Sigmoid colon (tissue), 7 donors: ENCODE measurements at places on chromosomes 11 and 22. TPM values are rescaled to one million over a fixed set of nuclear protein-coding genes. Genes with fewer than 3 reads are reported as not detected.

DNA sequence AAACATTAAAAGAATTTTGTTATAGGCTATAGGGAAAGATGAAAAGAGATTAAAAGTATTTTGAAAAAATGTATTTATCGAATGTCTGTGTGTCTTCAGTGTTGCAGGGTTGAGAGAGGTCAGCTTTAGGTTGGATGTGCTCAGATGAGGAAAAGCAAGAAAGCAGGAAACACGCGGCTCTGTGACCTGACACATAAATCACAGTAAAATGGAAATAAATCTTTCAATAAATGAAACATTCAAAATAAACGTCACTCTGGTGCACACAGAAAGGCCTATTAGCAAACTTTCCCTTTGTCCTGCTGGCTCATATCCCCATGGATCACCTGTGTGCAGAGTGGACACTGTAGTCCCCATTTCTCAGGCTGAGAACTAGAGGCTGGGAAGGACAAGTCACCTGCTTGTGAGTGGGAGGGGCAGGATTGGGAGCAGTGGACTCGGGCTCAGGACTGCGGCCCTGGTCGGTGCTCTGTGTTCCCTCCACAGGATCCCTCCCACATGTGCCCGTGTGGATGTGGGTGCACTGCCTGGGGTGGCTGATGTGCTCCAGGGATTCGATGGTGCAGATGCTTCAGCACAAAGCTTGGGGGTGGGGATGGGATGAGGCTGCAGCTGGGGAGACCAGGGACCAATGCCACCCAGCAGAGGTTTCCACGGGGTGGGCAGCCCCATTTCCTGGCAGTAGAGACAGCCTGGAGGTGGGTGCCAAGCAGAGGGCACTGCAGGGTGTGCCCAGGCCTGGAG is 96.0 kb upstream of the IGLL5 start:
- no peak overlapping the region for H3K4me3 ChIP-seq
- DNase-seq, result no peak
- no peaks in the 10 kb centered on the region for H3K36me3 ChIP-seq
- no peaks in the 10 kb centered on the region for H3K4me1 ChIP-seq
- no peak overlapping the region for H3K27ac ChIP-seq

The C11orf91 gene
- not detected for polyA plus RNA-seq

DNA sequence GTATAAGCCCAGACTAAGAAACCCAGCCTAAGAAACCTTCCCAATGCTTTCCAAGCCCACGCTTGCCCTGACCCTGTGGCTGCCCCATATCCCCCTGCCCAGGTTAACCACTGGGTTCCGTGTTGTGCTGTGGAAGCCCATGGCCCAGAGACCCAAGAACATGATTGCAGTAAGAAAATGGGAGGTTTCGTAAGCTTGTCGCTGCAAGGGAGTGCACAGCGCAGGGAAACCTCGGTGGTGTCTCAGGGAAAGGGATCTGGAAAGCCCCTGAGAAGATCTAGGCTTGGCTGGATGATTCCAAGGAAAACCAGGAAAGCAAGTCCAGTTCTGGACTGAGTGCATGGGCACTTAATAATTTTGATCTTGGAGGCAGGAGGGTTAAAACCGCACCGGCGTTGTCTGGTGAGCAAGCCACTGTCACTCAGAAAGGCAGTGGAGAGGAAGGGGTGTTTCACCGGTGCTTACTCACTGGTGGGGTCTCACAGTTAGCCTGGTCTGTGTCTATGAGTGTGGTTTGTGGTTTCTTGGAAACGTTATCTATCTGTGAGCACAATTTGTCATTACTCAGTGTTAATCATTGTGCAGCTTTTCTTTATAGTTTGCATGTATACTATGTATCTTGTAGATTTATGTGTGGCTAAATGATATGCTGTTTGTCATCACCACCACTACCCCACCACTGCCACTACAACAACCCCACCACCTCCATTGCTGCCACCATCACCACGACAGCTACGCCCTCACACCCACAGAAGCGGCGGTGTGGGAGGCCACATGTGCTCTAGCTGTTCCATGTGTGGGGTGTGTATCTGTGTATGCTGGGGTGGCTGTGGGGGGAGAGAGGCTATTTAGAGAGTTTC is 53.3 kb upstream of the PRDM11 start:
- no peaks in the 10 kb centered on the region for H3K36me3 ChIP-seq
- H3K4me1 ChIP-seq, result peaks cover 33% of the 10 kb centered on the region
- H3K27me3 ChIP-seq, result no peaks in the 10 kb centered on the region
- no peak overlapping the region for H3K4me3 ChIP-seq

DNA sequence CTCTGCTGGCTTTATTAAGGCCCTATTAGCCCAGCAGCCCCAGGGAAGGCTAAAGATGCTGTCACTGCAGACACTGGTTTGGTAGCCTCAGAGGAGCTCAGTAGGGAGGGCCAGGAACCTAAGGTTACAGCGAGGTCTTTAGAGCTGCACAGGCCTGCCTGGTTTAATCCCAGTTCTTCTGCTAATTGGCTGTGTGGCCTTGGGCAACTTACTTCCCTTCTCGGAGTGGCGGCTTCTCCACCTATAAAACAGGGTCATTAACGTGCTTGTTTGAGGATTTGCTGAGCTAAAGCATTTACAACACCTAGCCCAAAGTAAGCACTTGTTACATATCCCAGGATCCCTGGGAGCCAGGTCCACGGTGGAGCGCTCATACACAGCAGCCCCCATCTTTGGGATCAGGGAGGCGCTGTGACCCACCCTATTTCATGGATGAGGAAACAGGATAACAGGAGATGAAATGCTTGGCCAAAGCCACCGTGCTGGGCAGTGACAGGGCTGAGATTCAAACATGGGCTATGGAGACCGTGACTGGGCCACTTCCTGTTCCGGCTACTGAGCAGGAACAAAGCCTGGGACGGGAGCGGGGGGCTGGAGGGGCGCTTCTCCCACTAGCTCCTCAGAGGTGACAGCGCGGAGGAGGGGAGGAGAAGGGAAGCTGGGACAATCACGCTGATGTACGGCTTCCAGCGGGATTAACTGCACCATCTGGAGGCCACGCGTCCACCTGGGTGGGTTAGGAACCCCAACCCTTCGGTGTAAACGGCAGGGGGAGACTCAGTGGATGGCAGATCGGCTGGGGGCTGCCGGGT is 61.5 kb downstream of the IGLL1 start:
- DNase-seq, result no peak
- no peaks in the 10 kb centered on the region for H3K36me3 ChIP-seq
- no peaks in the 10 kb centered on the region for H3K27me3 ChIP-seq
- no peak overlapping the region for H3K27ac ChIP-seq
- no peak overlapping the region for H3K4me3 ChIP-seq

The KDELR3 gene
- polyA plus RNA-seq, result 10.2 TPM

DNA sequence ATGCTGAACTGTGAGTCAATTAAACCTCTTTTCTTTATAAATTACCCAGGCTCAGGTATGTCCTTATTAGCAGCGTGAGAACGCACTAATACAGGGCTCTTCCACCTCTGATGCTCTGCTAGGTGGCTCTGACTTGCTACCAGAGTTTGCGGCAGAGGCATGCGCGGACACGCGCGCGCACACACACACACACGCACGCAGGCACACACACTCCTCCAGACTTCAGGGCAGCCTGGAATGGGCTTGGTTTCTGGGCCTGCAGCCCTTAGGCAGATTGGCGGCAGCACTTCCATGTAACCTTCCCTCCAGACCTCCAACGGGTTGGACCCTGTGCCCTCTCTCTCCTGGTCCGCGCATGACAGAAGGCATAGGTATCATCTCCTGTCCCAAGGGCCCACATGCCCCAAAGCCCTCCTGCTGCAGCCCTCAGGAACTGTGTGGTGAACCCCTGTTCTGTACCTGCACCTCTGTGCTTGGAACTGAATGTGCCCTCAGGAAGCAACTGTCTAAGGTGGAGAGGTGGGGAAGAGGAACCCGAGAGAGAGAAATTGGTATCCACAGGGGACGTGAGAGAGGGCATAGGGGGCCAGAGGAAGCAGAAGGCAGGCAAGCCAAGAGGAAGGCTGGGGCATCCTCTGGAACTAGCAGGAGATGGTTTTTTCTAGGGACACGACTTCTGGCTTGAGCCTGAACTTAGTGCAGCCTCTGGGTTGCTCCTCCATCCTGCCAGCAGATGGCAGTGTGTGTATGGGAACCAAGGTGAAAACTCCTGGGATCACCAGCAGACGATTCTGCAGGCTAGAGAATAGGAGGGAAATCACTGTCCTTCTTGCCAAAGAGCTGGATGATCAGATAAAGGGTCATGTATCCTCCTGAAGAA is 23.4 kb upstream of the RIC3 start:
- H3K27ac ChIP-seq, result no peak overlapping the region
- peaks cover 7% of the 10 kb centered on the region for H3K27me3 ChIP-seq
- H3K36me3 ChIP-seq, result no peaks in the 10 kb centered on the region
- no peak for DNase-seq
- H3K4me3 ChIP-seq, result no peak overlapping the region

The BAIAP2L2 gene
- 34.7 TPM for polyA plus RNA-seq

DNA sequence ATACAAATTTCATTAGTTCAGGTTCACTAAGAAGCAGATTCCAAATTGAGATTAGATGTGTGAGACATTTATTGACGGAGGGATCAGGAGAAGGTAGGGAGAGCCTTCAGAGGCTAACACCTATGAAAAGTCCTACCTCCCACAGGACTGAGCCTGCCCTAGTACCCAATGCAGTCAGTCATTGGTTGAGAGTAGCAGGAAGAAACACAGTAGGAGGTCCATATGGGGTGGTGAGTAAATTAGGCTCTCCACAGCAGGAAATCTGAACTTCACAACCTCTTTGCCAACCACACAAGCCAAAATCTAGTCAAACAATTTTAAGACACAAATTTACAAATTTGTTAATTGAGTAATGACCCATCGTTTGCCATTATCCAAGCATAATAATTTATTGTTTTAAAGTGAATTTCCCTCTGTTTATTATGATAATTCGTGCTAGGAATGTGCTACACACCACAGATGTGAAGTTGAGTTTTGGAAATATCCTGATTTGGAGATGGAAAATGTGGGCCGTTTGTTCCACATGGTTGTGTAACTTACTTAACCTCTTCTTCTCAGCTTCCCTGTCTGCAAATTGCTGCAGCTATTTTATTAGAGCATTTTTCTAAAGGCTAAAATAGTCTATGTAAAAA is 542.1 kb downstream of the ETS1 start:
- H3K4me1 ChIP-seq, result no peaks in the 10 kb centered on the region
- no peaks in the 10 kb centered on the region for H3K36me3 ChIP-seq
- no peak overlapping the region for H3K27ac ChIP-seq
- no peaks in the 10 kb centered on the region for H3K27me3 ChIP-seq
- DNase-seq, result no peak

The PATE2 gene
- polyA plus RNA-seq, result not detected

DNA sequence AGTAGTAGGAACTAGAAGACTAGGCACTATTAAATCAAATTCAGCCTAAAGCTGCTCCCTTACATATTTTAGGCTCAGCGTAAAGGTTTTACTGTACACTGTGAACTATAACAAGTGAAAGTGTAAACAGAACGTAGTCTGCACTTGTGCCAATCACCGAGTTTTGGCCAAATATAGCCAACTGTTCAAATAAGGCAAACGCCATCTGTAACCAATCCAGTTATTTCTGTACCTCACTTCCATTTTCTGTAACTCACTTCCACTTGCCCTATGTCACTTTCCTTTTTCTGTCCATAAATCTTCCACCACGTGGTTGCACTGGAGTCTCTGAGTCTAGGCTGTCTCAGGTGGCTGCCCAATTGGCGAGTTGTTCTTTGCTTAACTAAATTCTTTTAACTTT is 2132.2 kb downstream of the LRRC4C start:
- no peaks in the 10 kb centered on the region for H3K27me3 ChIP-seq
- no peak for DNase-seq
- no peaks in the 10 kb centered on the region for H3K4me1 ChIP-seq
- peak overlapping the region; percentile 19 for H3K27ac ChIP-seq
- H3K36me3 ChIP-seq, result no peaks in the 10 kb centered on the region
- H3K4me3 ChIP-seq, result no peak overlapping the region

The C11orf86 gene
- 297 TPM for polyA plus RNA-seq

DNA sequence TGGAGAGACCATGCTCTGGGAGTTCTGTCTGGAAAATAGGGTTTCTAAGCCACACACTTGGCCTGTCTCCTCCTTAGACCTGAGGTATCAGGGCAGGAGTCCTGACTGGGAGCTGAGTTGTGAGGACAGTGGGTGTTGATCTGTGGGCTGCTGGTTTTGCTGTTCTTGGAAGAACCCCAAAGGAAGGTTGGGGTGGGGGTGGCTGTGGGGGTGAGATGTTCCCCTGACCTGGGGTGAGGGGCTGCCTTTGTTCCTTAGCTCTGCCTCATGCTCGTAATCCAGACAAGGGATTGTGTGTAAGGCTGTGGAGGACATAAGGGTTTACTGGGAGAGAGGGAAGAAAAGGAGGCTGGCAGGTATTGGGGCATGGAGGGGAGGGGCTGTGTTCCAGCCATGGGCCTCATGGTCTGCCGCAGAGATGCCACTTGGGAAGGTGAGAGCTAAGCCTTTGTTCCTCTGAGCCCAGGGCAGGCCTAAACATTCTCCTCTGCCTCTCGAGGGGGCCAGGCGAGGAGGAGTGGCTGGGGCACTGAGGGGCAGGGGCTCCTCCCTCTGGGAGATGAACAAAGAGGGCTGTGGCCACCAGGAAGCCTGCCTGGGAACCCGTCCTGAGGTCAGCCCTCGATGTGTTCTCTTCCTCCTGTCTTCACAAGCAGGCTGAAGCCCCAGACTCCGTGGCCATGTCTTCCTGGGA is 4.4 kb downstream of the OTOG start:
- H3K4me3 ChIP-seq, result no peak overlapping the region
- no peaks in the 10 kb centered on the region for H3K27me3 ChIP-seq
- H3K4me1 ChIP-seq, result no peaks in the 10 kb centered on the region
- H3K36me3 ChIP-seq, result no peaks in the 10 kb centered on the region
- peak; percentile 49 for DNase-seq
- H3K27ac ChIP-seq, result no peak overlapping the region

GRCh38 chr11:74749965-74750296 is 1.3 kb downstream of the RNF169 start:
- peak overlapping the region; percentile 94 for H3K27ac ChIP-seq
- no peaks in the 10 kb centered on the region for H3K4me1 ChIP-seq
- H3K4me3 ChIP-seq, result peak overlapping the region; percentile 96
- DNase-seq, result no peak

GRCh38 chr11:124611064-124611463 is at the start of gene PANX3:
Gene PANX3, plus strand, starts transcription at chr11:124611428. Its CDS starts 129 bp downstream, at chr11:124611557.
- no peaks in the 10 kb centered on the region for H3K27me3 ChIP-seq
- H3K27ac ChIP-seq, result no peak within 1 kb of the TSS
- no peaks in the 10 kb centered on the region for H3K36me3 ChIP-seq
- H3K4me3 ChIP-seq, result no peak within 1 kb of the TSS
- no peaks in the 10 kb centered on the region for H3K4me1 ChIP-seq
- DNase-seq, result no peak

DNA sequence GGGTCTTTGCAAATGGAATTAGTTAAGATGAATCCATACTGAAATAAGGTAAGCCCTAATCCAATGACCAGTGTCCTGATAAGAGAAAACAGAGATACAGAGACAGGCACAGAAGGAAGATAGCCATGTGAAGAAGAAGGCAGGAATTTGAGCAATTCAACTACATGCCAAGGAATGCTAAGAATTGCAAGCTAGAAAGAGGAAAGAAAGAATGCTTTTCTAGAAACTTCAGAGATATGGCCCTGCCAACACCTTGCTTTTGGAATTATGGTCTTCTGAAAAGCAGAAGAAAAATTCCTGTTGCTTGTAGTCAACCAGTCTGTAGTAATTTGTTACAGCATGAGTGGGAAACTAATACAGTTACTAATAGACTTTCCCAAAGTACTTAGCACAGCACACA is 111.3 kb downstream of the SLC17A6 start:
- no peak overlapping the region for H3K27ac ChIP-seq
- no peak overlapping the region for H3K4me3 ChIP-seq
- no peaks in the 10 kb centered on the region for H3K27me3 ChIP-seq
- no peak for DNase-seq
- H3K36me3 ChIP-seq, result no peaks in the 10 kb centered on the region

The TBX10 gene
- 15.8 TPM for polyA plus RNA-seq

The CASP5 gene
- polyA plus RNA-seq, result 25.4 TPM

The ASRGL1 gene
- 22.0 TPM for polyA plus RNA-seq
